ENCODE measurements at places on chromosomes 2 and 18.

DNA sequence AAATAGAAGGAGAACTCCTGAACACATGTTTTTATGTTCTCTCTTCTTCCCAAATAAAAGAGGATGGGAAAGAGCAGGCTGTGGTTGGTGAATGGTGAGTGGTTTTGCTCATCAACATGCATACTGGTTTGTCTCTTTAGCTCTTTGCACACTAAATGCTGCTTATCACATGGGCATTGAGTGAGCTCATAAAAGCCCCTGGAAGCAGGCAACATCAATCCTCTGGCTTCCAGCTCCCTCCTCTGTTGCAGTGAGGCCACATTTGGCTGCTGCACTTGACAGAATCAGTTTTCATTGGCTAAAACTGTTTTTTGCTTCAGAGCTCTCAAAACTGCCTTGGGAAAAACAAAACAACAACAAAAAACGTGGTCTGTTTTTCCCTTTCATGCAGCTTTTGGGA is 1308.2 kb upstream of the NRXN1 start:
- no peak for DNase-seq

DNA sequence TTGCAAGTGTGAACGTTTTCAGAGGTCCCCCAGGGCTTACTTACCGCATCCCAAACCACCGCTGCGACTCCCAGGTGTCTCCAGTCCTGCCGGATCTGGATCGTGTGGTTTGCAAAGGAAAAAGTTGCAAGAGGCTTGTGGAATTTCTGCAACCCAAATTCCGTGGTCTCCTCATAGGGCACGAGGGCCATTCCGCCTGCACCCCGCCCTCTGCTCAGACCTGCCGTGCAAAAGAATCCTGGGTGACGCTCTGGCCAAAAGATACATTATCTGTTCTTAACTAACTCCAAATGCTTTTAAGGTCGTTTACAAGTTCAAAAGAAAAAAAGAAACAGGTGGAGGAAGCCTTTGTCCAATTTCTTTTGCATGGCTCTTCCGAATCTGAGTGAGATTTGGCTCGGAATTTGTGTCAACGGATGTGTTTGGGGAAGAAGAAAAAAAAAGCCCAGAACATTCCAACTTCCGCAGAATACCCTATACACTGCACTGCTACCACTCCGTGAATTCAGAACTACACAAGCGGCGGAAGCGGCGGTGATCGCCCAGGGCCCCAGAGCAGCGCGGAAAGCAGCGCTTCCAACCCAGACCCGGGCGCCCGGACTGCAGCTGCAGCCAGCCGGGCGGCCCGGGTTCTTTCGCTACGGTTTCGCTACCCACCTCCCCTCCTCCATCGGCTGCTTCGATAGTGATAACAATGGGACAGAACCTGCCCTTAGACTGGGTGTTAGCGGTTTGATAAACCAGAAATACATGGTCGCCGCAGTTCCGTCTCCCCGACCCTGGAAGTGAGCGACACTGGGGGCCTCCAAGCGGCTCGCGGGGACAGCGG is 795 bp downstream of the METTL21A start:
- DNase-seq, result peak; percentile 32

GRCh38 chr2:67660871-67661270 is 263.7 kb downstream of the ETAA1 start:
- DNase-seq, result no peak

DNA sequence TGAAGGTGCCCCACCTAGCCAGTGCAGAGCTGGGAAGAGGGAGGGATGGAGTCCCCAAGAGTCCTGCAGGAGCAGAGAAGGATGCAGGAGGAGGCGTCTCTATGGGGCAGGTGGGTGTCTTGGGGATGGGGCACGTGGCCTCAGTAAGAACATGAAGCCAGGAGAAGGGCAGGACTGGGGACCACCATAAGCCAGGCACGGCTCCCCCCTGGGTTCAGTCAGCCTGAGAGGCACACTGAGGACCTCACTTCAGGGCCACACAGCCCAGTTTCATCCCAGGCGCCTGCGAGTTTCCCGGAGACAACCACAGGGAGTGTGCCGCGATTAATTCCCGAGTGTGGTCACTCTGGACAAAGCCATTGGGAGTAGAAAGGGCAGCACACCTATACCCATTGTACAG is 120.3 kb downstream of the GYPC start:
- no peak for DNase-seq

- no peak for DNase-seq
These were observed 19.2 kb upstream of the TMEM177 start for GRCh38 chr2:119659601-119660342.

GRCh38 chr2:79191081-79191480 is 31.5 kb upstream of the REG3A start:
- DNase-seq, result no peak

- DNase-seq, result no peak
These were observed 200.1 kb downstream of the BCL11A start for GRCh38 chr2:60353406-60353800.

DNA sequence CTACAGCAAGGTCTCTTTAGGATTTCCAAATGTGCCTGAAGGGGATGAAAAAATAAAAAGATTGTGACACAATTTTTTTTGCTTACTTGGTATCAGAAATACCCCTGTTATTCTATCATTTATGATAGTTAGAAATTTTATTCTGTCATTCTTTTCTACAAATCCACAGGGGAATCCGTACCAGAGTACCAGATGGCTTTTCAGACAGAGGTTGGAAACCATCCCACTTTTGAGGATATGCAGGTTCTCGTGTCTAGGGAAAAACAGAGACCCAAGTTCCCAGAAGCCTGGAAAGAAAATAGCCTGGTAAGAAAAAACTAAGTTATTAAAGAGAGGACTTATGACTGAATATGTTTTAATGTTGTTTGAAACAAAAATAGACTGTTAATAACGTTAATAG is 92.6 kb upstream of the FAM117B start:
- DNase-seq, result no peak

DNA sequence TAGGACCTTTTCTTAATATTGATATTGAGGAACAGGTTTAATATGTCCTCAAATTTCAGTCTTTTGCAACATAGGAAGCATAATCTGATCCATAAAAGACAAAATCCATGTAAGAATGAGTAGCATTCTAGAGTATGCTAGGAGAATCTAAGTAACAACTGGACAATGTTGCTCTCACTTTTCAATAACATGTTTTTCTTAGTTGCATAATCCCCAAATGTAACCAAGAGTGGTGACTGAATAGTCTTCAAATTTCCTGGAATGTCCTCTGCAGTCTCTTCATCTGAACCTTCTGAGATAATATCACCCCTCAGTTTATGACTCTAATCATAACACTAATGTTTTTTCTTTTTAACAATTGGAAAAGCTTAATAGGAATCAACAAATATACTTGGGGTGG is 110.0 kb upstream of the ZEB2 start:
- DNase-seq, result no peak

- peak; percentile 21 for DNase-seq
These were observed 1.1 kb downstream of the TLK1 start for GRCh38 chr2:171159372-171160118.

DNA sequence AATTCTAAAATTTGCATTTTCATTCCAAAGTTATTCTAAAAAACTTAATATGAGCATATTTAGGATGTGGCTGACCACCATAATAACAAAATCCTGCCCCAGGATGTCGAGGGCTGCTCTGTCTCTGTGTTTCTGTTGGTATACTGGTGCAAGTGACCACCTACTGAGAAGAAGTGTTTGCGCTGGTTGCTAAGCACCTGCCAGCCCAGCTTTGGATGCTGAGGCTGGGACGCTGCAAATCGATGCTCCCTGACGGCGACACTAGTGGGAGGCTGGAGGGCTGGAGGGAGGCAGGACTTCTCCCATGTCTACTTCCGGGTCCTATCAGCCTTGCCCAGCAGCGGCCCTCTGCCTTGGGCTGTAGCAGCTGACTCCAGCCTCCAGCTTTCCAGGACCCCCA is 45.0 kb downstream of the LAMA1 start:
- no peak for DNase-seq

DNA sequence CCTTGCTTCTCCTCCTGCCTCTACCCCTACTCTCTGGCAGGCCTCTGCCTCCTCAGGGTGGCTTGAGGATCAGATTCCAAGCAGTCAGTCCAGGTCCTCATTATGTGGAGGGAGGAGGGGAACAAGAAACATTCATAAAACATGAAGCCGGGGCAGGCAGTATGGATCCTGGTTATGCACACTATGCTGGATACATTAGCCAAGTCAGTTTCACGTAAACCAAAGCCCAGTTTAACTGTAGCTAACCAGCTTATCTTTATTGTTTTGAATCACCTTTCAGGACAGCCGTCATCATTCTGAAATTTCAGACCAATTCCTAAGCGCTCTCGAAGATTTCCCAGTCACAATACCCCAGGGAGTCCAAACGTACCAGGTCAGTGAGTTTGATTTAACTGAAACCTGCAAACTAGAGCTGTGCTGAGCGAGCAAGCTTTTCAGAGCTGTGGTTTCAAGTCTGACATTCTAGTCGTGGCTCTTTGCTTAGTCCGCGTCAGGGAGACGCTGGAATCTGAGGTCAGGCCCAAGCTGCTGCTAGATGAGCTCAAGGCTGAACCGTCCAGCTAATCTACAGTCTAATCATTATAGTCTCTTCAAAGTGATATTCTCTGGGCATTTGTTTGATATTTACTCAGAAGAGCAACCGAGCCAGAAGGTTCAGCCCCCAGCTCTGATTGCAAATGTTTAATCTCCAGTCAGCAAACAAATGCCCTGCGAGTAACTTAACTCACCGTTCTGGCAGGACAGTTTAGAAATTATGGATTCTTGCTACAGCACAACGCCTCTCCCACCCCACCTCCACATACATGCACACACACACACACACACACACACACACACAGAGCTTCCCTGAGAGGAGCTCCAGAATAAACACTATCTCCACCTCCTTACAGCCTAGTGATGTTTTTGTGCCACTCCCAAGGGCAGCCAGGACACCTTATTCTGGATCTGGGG is 63.8 kb upstream of the BZW1 start:
- DNase-seq, result no peak

DNA sequence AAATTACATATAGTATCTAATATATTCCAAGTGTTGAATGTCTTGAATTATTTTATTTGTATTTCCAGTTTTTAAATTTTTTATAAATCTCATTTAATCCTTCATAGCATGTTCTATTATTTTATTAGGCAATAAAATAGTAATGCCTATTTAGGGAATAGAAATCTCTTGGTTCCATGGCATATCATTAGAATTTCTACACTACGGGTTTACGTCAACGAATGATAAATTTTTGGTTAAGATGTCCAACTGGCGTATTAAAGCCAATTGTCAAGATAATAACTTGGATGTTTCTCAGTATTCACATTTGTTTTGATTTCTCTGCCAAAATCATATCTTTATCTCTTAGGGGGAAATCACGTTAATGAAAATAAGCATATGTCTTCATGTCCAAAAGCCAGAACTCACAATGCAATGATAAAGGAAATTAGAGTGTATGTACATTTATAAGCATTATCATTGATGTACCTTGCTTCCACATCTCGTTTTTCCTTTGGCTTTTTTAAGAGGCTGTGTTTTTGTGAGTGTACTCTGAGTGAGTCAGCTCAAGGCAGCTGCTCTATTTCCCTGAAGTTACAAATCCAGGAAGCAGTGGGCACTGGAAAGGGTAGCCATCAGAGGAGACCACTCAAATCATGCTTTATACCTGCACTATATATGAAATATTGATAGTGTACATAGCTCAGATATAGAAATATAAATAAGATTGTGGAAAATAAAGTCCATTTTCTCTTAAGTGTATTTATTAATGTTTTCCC is 115.8 kb upstream of the PDE1A start:
- DNase-seq, result no peak

DNA sequence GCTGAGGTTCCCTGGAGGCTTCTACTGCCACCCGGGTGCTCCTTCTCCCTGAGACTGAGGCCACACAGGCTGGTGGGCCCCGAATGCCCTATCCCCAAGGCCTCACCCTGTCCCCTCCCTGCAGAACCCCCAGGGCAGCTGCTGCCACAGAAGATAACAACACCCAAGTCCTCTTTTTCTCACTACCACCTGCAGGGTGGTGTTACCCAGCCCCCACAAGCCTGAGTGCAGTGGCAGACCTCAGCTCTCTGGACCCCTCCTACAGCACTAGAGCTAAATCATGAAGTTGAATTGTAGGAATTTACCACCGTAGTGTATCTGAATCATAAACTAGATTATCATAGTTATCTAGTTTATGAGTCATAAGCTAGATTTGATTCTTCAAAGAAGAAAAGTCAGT is 7.3 kb upstream of the CENPA start:
- DNase-seq, result no peak

GRCh38 chr18:24995755-24996154 is 356.2 kb downstream of the ZNF521 start:
- no peak for DNase-seq

DNA sequence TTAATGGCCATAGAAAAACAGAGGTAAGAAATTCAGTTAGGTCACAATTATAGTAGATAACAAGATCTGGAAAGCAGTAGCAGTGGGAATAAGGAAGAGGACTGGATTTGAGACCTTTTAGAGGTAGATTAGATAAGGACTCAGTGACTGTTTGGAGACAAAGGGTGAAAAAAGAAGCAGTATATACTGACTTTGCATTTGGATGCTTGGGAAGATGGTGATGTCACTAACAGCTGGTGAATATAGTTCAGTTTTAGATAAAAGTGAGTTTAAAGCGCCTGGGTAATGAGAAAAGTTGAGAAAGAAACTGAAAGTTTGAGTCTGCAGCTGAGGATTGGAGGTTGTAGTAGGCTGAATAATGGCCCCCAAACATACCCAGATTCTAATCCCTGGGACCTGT is 32.8 kb upstream of the TMEM17 start:
- DNase-seq, result no peak

DNA sequence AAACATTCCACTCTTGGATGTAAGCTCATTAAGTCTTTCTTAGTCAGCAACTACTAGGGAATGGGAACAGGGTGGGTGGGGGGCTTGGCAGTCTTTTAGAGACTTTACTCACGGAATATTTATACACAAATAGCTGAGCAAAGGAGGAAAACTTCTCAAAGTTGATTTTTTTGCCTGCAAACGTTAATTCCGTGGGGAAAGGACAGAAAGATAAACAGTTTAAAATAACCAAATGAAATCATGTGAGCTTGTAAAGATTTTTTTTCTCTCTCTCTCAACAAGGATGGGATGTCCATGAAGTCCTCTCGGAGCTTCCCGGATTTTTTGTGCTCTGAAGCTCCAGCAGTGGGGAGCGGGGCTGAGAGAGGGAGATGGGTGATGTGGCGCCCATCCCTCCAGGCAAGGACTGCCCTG is 32.2 kb upstream of the MAT2A start:
- DNase-seq, result no peak

GRCh38 chr2:6788614-6789013 is 77.1 kb downstream of the CMPK2 start:
- no peak for DNase-seq

DNA sequence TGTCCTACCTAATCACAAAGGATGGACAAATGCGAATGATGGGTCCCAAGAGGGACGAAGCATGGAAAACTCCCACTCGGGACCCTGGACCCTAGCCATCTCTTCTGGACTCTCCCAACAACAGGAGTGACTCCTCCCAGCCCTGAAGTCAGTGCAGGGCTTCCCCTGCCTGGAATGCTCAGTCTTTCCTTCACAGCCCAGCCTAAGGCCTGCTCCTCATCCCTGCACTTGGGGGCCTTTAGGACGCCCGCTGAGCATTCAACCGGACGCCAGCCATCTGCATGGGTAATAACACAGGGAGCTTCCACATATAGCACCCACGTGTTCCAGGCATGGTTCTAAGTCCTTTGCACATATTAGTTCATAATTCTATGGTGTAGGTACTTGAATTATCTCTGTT is 237.5 kb downstream of the KLHL29 start:
- no peak for DNase-seq
